ENCODE measurements at places on chromosomes 2 and 18. TPM values are rescaled to one million over a fixed set of nuclear protein-coding genes. Genes with fewer than 3 reads are reported as not detected.

The NPPC gene
- total RNA-seq: 1.1 TPM

DNA sequence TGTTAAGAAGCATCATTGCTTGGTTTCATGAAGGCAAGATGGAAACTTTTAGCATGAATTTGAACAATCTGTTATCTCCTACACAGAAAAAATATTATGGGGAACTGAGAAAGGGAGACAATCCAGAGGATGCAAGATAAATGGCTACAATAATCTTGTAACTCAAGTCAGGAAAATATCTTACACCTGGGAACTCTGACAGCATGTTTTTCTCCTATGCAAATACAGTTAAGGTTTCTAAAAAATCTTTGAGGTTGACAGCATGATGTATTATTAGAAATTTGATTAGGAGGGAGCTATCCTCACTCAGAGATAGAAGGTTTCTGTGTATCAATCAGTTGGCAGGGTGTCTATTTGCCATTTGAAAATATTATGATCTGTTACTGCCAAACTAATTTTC lies 75.6 kb downstream of the GPD2 start:
- DNase-seq: no peak

DNA sequence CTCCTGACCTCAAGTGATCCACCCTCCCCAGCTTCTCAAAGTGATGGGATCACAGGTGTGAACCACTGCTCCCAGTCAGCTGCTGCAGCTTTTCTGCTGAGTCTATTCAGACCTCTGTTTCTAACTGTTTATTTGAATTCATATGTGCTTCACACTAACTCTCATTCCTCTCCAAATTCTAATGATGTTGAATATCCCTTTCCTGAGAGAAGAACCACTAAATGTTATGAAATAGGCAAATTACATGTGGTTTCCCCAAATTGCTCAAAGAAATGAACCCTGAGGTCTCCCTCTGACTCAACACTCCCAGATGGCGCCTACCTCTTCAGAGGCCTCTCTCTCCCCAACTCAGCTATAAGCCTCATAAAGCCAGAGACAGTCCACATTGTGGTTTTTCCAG lies 98.6 kb downstream of the IRS1 start:
- DNase-seq: no peak

GRCh38 chr2:238573065-238573778 lies 146.5 kb downstream of the ASB1 start:
- no peak for DNase-seq

The GPR55 gene
- not detected for total RNA-seq

The ATP6V1C2 gene
- 0.19 TPM for total RNA-seq

- DNase-seq: no peak
Measured at GRCh38 chr2:24785671-24786321, 7.4 kb downstream of the PTRHD1 start.

DNA sequence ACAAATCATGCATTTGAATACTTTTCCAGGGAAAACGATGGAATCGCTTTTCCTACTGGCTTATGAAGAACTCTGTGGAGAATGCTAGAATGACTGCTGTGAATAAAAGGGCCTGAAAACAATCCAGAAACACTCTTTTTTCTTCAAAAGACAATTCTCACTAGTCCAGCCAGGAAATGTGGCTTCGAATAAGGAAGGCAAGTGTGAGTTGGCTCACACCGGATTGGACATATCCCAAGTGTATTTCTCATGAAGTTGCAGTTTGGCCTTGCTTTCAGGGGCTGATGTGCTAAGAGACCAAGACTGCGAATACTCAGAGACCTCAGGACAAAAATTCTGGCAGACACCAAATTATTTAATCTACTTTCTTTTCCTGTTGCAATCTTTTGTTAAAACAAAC lies 54.1 kb downstream of the FIGN start:
- DNase-seq: no peak

DNA sequence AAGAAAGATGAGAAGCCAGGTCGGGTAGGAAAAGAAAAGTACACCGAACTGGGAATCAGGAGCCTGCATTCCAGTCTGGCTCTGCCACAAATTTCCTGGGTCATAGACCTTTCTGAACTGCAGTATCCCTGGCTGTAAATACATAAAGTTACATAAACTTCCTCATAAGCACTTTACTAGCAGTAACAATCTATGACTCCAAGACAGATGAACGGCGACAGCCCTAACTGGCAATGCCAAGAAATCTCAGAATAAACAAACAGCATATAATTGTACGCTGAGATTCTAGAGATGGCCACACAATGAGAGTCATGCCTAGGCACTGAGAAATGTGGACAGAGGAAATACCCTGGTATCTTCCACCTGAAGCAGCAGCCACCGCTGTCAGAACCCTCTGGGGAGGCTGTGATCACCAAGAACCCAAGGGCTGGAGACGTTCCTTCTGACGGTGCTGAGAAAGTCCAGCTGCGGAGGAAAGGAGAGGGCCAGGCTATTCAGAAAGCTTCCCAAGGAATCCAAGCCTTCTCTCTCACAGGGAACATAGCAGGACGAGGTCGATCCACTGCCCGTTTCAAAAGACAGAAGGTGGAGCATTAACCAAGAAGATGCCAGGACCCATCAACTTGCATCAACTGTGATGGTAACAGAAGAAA lies 89.3 kb upstream of the SLC66A3 start:
- no peak for DNase-seq

- DNase-seq: no peak
Measured at GRCh38 chr2:177445200-177445599, 52.6 kb downstream of the AGPS start.

The IL1RL2 gene
- total RNA-seq: 0.69 TPM

The ATOH8 gene
- total RNA-seq: 49.9 TPM

GRCh38 chr2:37982147-37982582 lies 57.1 kb downstream of the RMDN2 start:
- peak; percentile 81 for DNase-seq

DNA sequence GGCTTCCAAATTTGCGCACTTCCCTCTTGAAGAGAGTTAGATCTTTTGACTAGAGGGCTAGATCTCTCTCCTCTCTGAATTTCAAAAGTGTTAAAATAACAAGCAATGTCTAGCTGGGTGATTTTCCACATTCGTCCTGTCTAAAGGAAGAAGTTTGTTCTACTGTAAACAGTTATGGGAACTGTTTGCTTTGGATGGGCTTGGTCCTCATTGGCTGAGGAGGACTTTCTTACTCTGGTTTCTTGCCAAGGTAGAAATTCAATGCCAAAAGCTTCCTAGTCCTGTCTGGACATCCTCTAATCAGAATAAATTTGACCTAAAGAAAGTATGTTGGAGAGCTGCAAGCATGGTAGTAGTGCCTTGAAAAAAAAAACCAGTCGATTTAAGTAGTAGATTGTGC lies 47.4 kb upstream of the RAPH1 start:
- no peak for DNase-seq

The LRATD1 gene
- total RNA-seq: 3.5 TPM

GRCh38 chr2:45794134-45794617 lies 142.7 kb downstream of the PRKCE start:
- DNase-seq: no peak

GRCh38 chr2:235520787-235521186 lies 26.9 kb downstream of the AGAP1 start:
- no peak for DNase-seq

The ITGB6 gene
- 12.5 TPM for total RNA-seq

The C2orf66 gene
- not detected for total RNA-seq

GRCh38 chr18:20966795-20967194 lies 144.8 kb downstream of the ROCK1 start:
- DNase-seq: no peak

GRCh38 chr2:63662028-63662804 lies 73.5 kb downstream of the MDH1 start:
- DNase-seq: no peak

- DNase-seq: no peak
Measured at GRCh38 chr2:197311421-197312033, 947 bp upstream of the ANKRD44 start.

The CNGA3 gene
- total RNA-seq: not detected

The STARD6 gene
- total RNA-seq: not detected

The GPR45 gene
- total RNA-seq: not detected

The PROKR1 gene
- not detected for total RNA-seq

- no peak for DNase-seq
Measured at GRCh38 chr2:64604155-64604554, 49.6 kb downstream of the SERTAD2 start.

- no peak for DNase-seq
Measured at GRCh38 chr2:8260213-8260612, 421.6 kb upstream of the ID2 start.

GRCh38 chr18:67281746-67282145 lies 234.8 kb downstream of the DSEL start:
- no peak for DNase-seq

GRCh38 chr18:58476516-58477256 lies 152.2 kb downstream of the ALPK2 start:
- DNase-seq: no peak

The SKOR2 gene
- total RNA-seq: not detected

DNA sequence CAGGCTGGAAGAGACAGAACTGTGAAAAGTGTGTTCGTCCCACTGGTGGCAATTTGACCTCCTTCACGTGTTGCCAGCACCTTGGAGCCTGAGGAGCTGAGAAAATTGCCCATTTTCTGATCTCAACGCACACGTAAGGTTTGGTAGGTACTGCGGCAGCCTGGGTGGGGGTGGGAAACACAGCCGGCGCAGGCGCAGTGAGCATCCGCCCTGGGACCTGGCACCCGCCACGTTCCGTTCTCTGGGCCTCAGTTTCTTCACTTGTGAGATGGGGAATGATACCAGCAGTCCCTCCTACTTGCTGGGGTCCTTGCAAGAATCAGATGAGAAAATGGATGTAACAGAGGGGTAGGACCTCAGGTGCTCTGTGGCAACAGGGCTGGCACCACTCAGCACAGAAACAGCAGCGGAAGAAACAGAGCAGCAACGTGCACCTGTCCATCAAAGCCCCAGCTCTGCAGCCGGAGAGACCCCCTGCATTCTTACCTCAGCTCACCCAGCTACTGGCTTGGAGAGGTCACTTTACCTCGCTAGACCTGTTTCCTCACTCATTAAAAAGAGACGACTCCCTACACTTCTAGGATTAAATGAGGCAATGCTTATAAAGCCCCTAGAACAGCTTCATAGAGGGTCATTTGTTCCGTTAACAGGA lies 458.0 kb upstream of the ID2 start:
- no peak for DNase-seq

DNA sequence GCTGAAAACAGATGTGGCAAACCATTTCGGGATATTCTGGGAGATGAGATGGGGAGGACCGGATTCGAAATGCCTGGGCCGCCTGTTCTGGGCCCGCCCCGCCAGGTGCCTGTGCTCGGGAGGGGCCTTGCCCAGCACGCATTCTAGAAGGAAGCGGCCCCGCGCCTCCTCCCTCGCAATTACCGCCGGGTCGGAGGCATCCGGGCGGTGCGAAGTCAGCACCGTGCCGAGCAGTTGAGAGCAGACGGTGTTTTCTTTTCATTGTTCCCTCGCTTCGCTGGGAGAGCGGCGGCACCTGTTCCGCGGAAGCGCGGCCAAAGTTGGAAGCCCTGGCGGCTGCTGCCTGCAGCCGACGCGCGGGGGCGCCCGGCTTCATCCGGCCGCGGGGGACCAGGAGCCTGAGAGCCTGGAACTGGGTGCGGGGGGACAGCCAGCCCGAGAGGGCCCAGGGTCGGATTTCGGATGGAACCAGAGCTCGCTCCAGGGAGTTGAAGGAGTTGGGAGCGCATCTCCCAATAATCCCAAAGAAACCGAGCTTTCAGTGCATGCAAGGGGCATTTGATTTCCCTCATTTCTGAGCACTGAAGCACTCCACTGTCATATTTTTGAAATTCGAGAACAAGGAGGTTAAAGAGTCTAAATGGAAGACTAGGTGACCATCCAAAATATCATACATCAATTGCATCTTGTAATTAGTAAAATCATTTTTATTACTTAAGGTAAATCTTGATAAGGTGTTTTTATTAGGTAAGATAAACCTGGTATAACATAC lies 241.8 kb upstream of the RAB12 start:
- peak; percentile 39 for DNase-seq

- peak; percentile 88 for DNase-seq
Measured at GRCh38 chr2:45649858-45650811, 1.3 kb upstream of the PRKCE start.

GRCh38 chr2:235694721-235695601 lies 201.1 kb downstream of the AGAP1 start:
- DNase-seq: no peak

DNA sequence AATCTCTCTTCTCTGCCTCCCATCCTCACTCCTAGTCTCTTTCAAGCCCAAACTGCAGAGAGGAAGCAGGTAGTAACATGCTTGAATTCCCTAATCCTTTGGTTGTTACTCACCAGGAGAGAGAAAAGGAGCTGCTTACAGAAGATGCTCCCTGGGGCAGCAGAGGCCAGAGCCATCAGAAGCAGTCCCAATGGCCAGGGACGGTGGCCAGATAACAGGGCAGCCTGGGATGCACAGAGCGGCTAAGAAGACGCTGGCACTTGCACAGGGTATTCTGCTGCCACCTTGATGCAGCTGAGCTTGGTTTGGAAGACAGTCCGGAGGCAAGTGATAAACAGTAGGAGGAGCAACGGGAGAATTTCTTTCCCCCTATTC lies 250 bp downstream of the DSC1 start:
- DNase-seq: no peak

The UPP2 gene
- total RNA-seq: not detected

The SGO2 gene
- total RNA-seq: 0.22 TPM

DNA sequence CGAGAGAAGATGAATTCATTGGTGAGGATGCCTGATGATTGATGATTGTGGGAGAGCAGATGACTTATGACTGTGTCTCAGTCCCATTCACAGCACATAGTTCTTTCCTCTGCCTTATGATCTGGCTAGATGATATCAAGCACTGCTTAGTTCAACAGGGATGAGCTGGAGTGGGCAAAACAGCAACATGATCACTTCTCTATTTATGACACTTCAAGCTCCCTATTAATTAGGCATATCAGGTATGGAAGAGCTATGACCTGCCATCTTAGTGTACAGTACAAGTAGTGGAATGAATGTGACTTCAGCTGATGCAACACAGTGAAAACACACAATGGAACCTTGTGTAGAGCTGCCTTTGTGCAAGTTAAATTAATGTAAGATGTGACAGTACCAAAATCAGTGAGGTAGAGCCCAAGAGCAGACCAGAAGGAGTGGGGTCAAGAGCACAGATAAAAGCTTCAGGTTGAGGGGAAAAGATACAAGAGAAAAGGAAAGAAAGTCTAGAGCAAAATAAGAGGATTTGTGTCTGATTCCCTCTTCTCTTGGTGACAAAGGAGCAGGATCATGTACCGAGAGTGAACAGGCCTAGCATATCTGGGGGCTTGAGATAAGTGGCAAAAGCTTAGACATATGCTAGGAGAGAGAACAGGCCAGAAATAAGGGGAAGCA lies 93.0 kb upstream of the MYO3B start:
- no peak for DNase-seq

The TUBA4B gene
- total RNA-seq: not detected

The RAPGEF4 gene
- 2.0 TPM for total RNA-seq

GRCh38 chr2:177174486-177174885 lies 38.1 kb upstream of the HNRNPA3 start:
- no peak for DNase-seq

DNA sequence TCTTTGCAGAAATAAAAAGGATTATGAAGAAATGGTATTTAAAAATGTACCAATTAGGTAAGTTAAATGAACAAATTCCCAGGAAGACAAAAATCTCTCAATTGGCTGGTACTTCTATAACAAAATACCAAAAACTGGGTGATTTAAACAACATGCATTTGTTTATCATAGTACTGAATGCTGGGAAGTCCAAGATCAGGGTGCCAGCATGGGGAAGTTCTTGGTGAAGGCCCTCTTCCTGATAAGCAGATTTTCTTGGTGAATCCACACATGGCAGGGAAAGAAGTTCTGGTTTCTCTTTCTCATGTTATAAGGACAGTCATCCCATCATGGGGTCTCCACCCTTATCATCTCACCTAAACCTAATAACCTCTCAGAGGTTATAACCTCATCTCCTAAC lies 271.6 kb upstream of the SETBP1 start:
- no peak for DNase-seq

Data from psoas muscle (tissue), 8 donors.